ENCODE measurements at places on chromosomes 2 and 18. TPM values are rescaled to one million over a fixed set of nuclear protein-coding genes. Genes with fewer than 3 reads are reported as not detected.

RND3 gene
- total RNA-seq, result 14.7 TPM

TLX2 gene
- total RNA-seq, result 2.6 TPM

SOWAHC gene
- 30.7 TPM for total RNA-seq

TNFAIP6 gene
- 6.3 TPM for total RNA-seq

MC5R gene
- total RNA-seq, result not detected

CDKL4 gene
- not detected for total RNA-seq

SPOPL gene
- 10.5 TPM for total RNA-seq

PTRHD1 gene
- 15.3 TPM for total RNA-seq

INHBB gene
- 11.9 TPM for total RNA-seq

HYCC2 gene
- total RNA-seq, result 15.1 TPM

MAL gene
- not detected for total RNA-seq

LAMA3 gene
- total RNA-seq, result 185 TPM

CYP20A1 gene
- total RNA-seq, result 12.1 TPM

ACMSD gene
- not detected for total RNA-seq

VWC2L gene
- total RNA-seq, result not detected

LHCGR gene
- total RNA-seq, result 0.72 TPM

CPS1 gene
- 2.9 TPM for total RNA-seq

CHRNA1 gene
- not detected for total RNA-seq

LRRTM1 gene
- 0.40 TPM for total RNA-seq

STAM2 gene
- total RNA-seq, result 27.5 TPM

GLI2 gene
- total RNA-seq, result 5.7 TPM

CEP76 gene
- 4.7 TPM for total RNA-seq

GALNT14 gene
- total RNA-seq, result 1.1 TPM

CRYGD gene
- total RNA-seq, result not detected

LIMS3 gene
- total RNA-seq, result 1.2 TPM

LDLRAD4 gene
- total RNA-seq, result 21.9 TPM

CXCR4 gene
- 60.0 TPM for total RNA-seq

ARHGAP15 gene
- total RNA-seq, result 12.4 TPM

SP140 gene
- total RNA-seq, result 8.2 TPM

CYBRD1 gene
- total RNA-seq, result 199 TPM

IL1R1 gene
- 99.7 TPM for total RNA-seq

OTOS gene
- total RNA-seq, result not detected

VWA3B gene
- 25.3 TPM for total RNA-seq

MC2R gene
- total RNA-seq, result not detected

UGT1A3 gene
- not detected for total RNA-seq

WIPF1 gene
- 48.6 TPM for total RNA-seq

CCDC141 gene
- 126 TPM for total RNA-seq

KLHL41 gene
- 1.3 TPM for total RNA-seq

ACTG2 gene
- 12.6 TPM for total RNA-seq

NEU2 gene
- not detected for total RNA-seq

POTEJ gene
- total RNA-seq, result not detected

BBS5 gene
- total RNA-seq, result 20.8 TPM

ZNF24 gene
- 54.4 TPM for total RNA-seq

LAPTM4A gene
- total RNA-seq, result 196 TPM

KIF1A gene
- 1.2 TPM for total RNA-seq

GKN2 gene
- 11.2 TPM for total RNA-seq

TUBA4B gene
- total RNA-seq, result 0.26 TPM

CDH20 gene
- not detected for total RNA-seq

IL36G gene
- not detected for total RNA-seq

ASXL3 gene
- 2.2 TPM for total RNA-seq

HOXD9 gene
- not detected for total RNA-seq

CTNNA2 gene
- total RNA-seq, result not detected

DNAJC5G gene
- total RNA-seq, result not detected

GREB1L gene
- total RNA-seq, result 0.69 TPM

Data from upper lobe of left lung (tissue), 6 donors.